ENCODE measurements at places on chromosomes 5 and 9.

DNA sequence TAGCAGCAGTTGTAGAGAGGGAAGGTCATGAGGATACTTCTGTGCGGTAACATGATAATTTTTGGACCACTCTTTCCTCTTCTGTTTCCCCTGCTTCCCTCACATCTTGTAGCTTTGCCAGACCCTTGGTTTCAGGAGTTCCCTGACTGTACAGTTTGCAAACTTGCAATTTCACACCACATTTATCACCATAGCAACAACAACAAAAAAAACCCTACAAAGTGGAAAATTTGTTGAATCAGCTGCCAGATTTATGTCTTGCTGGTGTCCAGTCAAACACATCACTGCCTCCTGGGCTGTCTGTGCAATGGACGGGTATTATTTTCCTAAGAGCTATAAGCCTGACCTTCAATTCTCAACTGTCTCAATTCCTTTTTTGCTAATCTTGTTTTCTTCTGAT is 751.6 kb downstream of the TLR4 start:
- DNase-seq = no peak

GRCh38 chr9:129026442-129027223 is 1.5 kb downstream of the SH3GLB2 start:
- no peak for DNase-seq

GRCh38 chr5:72539726-72540125 is 32.5 kb upstream of the ZNF366 start:
- no peak for DNase-seq

DNA sequence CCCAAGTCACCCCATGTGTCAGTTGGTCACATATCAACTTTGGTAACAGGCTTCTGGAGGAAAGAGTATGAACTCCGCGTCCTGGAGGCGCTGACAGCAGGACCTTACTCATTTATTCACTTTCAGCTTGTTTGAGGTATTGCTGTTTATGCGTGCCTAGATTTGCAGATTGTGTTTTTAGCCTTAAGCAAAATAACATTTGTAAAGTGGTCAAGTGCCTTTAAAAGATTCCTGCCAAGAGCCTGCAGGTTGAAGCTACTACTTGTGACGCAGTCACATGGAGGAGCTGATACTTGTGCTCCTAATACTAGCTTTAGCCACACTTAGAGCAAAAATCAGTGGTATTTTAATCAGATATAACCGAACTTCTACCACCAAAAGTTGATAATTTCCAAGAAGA is 351.3 kb downstream of the ADGRV1 start:
- DNase-seq = no peak

- DNase-seq = peak; percentile 42
These were observed 8.9 kb upstream of the IL6ST start for GRCh38 chr5:56003679-56004078.

GRCh38 chr9:109734814-109735213 is 45.2 kb upstream of the PALM2AKAP2 start:
- DNase-seq = no peak

- peak; percentile 59 for DNase-seq
These were observed 122.0 kb downstream of the GALNT10 start for GRCh38 chr5:154312576-154312975.

- no peak for DNase-seq
These were observed 24.2 kb downstream of the TRIO start for GRCh38 chr5:14167211-14167845.

Measured in fibroblast of skin of right biceps (primary cell).